ENCODE measurements at places on chromosomes 6 and 20. TPM values are rescaled to one million over a fixed set of nuclear protein-coding genes. Genes with fewer than 3 reads are reported as not detected.

The OPN5 gene
- not detected for total RNA-seq

The PRDM13 gene
- total RNA-seq: not detected

The EYA2 gene
- 1.0 TPM for total RNA-seq

The AP5S1 gene
- total RNA-seq: 18.9 TPM

The SIRPD gene
- not detected for total RNA-seq

The AHCY gene
- total RNA-seq: 151 TPM

The CLVS2 gene
- total RNA-seq: not detected

The MAS1 gene
- total RNA-seq: not detected

The LAMA4 gene
- total RNA-seq: 68.4 TPM

The PRPH2 gene
- total RNA-seq: 1.7 TPM

The MSH5 gene
- total RNA-seq: 10.9 TPM

The UBD gene
- total RNA-seq: not detected

The SDCBP2 gene
- total RNA-seq: 0.74 TPM

The KIZ gene
- 12.4 TPM for total RNA-seq

The RIMS4 gene
- not detected for total RNA-seq

The PRND gene
- not detected for total RNA-seq

The NKX2-2 gene
- total RNA-seq: not detected

The PDE10A gene
- 0.34 TPM for total RNA-seq

The MLN gene
- total RNA-seq: not detected

The SLC22A23 gene
- under 0.01 TPM for total RNA-seq

The HLA-DQB1 gene
- total RNA-seq: not detected

The DNAH8 gene
- total RNA-seq: not detected

The PGC gene
- not detected for total RNA-seq

The CYP24A1 gene
- total RNA-seq: 0.17 TPM

The C6orf132 gene
- 5.9 TPM for total RNA-seq

The PIGT gene
- total RNA-seq: 91.5 TPM

The CHMP4B gene
- 30.5 TPM for total RNA-seq

The TPBG gene
- 68.7 TPM for total RNA-seq

The LY86 gene
- not detected for total RNA-seq

The OR2J3 gene
- total RNA-seq: not detected

The ZNF292 gene
- total RNA-seq: 5.7 TPM

The BNIP5 gene
- total RNA-seq: not detected

The BMP5 gene
- 2.0 TPM for total RNA-seq
